IMR-90 (cell line): ENCODE measurements at places on chromosomes 6 and 20. TPM values are rescaled to one million over a fixed set of nuclear protein-coding genes. Genes with fewer than 3 reads are reported as not detected.

NUP153 gene
- polyA plus RNA-seq: 17.2 and 17.5 TPM in 2 replicates

TMEM244 gene
- polyA plus RNA-seq: 0.21 TPM in 1 of 2 replicates, not detected in the other

DACT2 gene
- not detected in 2 replicates for polyA plus RNA-seq

GRCh38 chr20:37552415-37552814 is 24.7 kb upstream of the BLCAP start:
- no peak overlapping the region for H3K27ac ChIP-seq
- peaks cover 14% of the 10 kb centered on the region for H3K27me3 ChIP-seq
- DNase-seq: peak; percentile 13
- no peaks in the 10 kb centered on the region for H3K4me1 ChIP-seq
- H3K36me3 ChIP-seq: no peaks in the 10 kb centered on the region

DNA sequence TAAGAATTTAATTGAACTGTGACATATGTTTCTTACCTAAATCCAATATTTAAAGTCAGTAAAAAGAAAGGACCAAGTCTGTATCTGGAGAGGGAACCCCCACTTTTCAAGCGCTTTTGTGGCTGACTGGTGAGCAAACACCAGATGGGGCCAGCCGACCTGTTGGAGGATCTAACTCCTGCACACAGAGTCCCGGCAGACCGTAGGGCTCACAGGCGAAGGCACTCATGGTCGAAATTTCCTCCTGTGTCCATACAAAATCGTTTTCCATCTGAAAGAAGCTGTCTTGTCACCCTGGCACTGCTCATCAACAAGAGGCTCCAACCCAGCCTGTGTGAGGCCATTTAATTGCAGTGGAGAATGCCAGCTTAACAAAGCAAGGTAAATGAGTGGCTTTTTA is 94.0 kb downstream of the SCML4 start:
- peaks cover 40% of the 10 kb centered on the region for H3K27me3 ChIP-seq
- H3K4me3 ChIP-seq: no peak overlapping the region
- no peaks in the 10 kb centered on the region for H3K4me1 ChIP-seq
- no peak for DNase-seq
- no peak overlapping the region for H3K27ac ChIP-seq

DNA sequence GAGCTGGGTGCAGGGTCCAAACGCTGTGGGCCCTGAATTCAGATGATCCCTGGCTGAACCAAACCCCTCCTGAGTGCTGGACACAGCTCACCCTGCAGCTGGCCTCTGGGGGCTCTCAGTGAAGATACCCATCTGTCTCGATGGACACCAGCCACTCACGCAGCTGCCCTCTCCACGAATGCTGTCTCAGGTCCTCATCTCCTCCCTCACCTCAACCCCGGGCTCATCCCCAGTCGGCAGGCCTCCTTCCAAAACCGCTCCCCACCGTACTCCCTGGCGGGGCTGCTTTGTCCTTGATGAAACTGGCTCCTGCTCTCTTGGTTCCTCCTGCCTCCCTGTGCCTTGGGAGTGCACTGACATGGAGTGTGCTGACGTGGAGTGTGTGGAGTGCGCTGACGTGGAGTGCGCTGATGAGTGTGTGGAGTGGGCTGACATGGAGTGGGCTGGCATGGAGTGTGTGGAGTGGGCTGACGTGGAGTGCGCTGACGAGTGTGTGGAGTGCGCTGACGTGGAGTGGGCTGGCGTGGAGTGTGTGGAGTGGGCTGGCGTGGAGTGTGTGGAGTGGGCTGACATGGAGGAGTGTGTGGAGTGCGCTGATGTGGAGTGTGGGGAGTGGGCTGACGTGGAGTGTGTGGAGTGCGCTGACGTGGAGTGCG is 4.1 kb upstream of the YTHDF1 start:
- no peak overlapping the region for H3K27ac ChIP-seq
- peaks cover 28% of the 10 kb centered on the region for H3K27me3 ChIP-seq
- no peaks in the 10 kb centered on the region for H3K36me3 ChIP-seq

- no peak for DNase-seq
- H3K36me3 ChIP-seq: peaks cover 12% of the 10 kb centered on the region; the same call in 1 of the 2 replicates
- H3K4me1 ChIP-seq: no peaks in the 10 kb centered on the region
- no peak overlapping the region for H3K27ac ChIP-seq
- H3K4me3 ChIP-seq: no peak overlapping the region
- H3K27me3 ChIP-seq: no peaks in the 10 kb centered on the region
Measured at GRCh38 chr20:24957326-24958016, 8.4 kb downstream of the CST7 start.

DNA sequence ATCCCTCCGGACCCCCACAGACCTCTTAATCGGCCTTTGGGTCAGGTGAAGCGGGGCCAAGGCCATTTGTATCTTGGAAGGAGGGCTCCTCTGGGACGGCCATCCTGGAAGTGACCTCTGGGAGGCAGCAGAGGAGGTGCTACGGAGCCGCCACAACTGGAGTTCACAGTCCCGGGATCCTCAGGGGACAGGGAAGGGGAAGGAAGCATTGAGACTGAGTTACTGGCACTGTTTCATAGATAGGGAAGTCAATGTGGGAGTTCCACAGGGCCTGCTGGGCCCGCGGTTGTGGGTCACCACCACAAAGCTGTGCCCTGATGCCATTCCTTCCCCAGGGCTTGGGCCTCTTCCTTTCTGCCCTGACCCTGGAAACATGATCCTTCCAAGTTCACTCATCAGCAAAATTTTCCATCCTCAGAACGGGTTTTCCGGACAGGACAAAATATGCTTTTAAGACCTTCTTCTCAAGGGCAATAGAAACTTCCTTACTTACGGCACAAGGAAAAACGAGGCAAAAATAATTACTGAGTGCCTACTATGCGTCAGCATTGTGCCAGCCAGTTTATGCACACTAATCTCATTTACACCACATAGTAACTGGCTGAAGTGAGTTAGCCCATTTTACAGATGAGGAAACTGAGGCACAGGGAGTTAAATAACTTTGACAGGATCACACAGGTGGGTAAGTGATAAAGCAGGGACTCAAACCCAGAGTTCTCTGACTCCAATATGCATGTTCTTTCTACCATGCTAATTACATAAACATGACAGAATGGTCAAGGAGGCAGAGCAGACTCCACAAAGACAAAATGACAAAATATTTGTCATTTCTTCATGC is 143.8 kb downstream of the UNC5CL start:
- H3K4me1 ChIP-seq: no peaks in the 10 kb centered on the region

GRCh38 chr6:142167486-142167885 is 20.4 kb downstream of the VTA1 start:
- H3K27ac ChIP-seq: no peak overlapping the region
- no peak overlapping the region for H3K4me3 ChIP-seq
- DNase-seq: no peak
- H3K27me3 ChIP-seq: no peaks in the 10 kb centered on the region
- H3K4me1 ChIP-seq: no peaks in the 10 kb centered on the region

DNA sequence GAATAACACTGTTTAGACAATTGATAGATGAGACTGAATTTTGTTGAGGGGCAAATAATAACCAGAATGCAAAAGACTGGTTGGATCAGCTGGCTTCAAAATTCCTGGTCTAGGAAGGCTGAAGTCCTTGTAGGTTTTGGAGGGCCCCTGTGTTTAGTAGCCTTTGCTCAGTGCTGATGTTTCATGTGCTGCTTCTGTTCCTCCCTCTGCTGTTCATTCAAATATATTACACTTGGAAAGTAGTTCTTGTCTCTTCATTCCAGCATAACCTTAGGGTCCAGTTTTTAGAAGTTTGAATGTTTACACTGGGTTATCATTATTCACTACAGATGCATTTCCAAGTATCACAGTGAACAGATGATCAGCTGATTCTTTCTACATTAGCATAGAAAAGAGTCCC is 72.5 kb downstream of the FLRT3 start:
- DNase-seq: peak; percentile 37
- no peak overlapping the region for H3K4me3 ChIP-seq
- H3K27me3 ChIP-seq: no peaks in the 10 kb centered on the region
- no peaks in the 10 kb centered on the region for H3K4me1 ChIP-seq
- H3K36me3 ChIP-seq: no peaks in the 10 kb centered on the region

DNA sequence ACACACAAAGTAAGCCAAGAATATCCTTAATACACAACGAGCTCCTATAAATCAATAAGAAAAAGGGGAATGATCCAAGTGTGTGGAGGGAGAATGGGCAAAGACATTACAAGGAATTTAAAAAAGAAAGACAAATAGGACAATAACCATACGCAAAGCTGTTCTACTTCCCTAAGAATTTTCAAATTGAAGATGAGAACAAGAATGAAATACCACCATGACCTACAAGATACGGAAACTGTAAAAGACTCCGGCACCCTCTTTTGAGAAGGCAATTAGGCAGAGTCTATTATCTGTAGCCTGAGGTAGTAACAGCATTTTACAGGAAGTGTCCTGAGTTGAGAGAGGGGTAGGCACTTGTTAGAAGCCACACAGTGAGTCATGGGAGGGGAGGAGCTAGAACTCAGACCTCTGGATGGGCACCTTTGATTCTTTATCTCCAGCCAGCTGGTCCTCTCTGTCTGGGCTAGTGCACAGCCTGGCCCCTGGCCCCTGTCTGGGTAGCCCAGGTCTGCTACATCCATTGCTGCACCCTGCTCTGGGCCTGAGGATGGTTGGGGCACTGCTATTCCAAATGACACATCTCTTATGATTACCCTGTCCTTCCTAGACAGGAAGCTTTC is 15.3 kb downstream of the RSPO4 start:
- H3K4me1 ChIP-seq: no peaks in the 10 kb centered on the region
- no peaks in the 10 kb centered on the region for H3K36me3 ChIP-seq
- peaks cover 9% of the 10 kb centered on the region; the same call in 1 of the 2 replicates for H3K27me3 ChIP-seq
- no peak overlapping the region for H3K27ac ChIP-seq
- DNase-seq: no peak
- H3K4me3 ChIP-seq: no peak overlapping the region
